Stimulated activated CD8-positive, alpha-beta memory T cell treated with anti-CD3 and anti-CD28 coated beads, Interleukin-15, amount 100 ng/mL, for 24 hours (primary cell): ENCODE measurements at places on chromosomes 7 and 10.

DNA sequence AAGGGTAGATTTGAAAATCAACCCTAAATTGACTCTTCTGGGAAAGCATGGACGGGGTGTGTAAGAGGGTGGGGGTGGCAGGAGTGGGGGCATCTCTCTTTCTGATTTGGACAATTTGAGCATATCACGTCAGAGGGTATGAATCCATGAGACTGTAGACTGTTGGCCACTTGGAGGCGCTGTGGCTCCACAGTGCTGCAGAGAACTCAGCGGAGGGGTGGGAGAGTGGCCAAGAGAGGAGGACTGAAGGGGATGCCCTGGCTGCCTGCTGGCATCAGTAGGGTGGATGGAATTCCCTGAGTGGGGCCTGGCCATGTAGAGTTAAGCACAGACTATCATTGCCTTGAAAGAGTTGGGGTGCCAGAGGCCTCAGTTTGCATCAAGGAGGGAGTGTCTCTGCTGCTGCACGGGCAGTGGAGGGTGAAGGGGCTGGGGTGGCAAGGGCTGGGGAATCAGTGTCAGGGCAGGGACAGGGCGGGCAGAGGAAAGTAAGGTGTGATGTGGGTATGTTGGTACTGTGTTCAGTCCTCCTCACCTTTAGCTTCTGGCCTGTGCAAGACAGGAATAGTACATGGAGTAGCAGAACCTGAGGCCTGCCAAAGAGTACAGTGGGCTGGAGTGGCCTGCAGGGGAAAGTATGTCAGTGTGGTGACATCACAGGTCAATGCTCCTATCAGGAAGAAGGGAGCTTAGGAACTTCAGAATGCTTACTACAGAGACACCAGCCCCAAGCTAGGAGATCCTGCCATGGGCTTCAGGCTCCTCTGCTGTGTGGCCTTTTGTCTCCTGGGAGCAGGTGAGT, 133.5 kb upstream of the PRSS58 start:
- no peak for DNase-seq

DNA sequence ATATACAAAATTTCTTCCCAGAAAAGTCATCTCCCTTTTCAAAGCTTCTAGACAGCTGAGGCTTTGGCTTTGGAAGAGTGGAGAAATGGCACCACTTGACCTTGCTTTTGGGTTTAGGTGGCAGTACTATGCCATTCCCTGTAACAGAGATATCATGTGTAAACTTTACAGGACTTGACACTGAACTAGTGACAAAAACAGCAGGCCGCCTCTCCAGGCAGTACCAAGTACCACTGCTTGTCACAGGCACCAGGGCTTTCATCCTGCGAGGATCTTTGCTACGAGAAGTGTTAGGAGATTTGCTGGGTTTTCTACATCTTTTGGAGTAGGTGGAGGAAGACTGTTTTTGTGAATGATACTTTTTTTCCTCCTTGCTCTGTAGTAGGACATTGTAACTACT, 32.6 kb upstream of the ANLN start:
- no peak for DNase-seq

- DNase-seq = no peak
Observed at GRCh38 chr7:126440542-126440941, 812.2 kb downstream of the GRM8 start.

DNA sequence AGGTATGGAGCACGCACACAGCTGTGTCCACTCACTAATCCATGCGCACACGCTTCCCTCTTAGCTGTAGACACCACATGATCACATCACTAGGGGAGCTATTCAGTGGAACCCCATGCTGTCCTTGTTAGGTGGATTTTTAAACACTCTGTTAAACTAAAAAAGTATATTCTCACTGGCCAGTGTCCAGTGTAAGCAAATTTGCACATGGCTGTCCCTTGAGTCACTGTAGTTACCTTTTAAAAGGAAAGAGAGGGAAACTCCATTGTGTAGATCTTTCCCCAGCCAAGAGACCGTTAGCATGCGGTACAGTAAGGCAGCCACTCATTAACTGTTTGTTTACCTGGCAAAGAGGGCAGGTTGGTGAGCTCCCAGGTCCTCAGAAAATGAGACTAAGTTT, 81.6 kb upstream of the INSYN2A start:
- no peak for DNase-seq

DNA sequence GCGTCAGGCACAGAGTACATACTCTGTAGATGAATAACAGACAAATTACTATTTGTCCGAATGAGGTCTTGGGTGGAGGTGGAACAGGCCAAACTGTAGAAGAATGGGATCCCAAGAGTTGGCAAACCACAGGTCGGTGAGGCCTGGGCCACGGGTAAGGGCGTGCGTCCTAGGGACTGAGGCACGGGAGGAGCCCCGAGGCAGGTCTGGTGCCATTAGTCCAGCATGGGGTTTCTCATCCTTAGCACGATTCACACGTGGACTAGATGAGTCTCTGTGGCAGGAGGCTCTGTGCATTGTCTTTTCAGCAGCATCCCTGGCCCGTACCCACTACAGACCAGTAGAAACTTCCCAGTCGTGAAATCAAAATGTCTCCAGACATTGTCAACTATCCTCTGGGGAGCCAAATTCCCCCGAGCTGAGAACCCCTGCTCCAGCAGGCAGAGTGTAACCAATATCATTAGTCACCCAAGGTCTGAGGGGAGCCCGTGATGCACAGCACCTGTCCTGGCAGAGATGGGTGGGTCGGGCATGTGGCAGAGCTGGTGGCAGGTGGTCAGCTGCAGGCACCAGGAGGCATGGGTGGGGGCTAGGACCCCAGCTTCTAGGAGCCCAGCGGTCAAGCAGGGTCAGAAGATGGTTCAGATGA, 61.3 kb downstream of the COL13A1 start:
- DNase-seq = no peak

- no peak for DNase-seq
Observed at GRCh38 chr7:2958416-2959102, 85.1 kb downstream of the CARD11 start.

DNA sequence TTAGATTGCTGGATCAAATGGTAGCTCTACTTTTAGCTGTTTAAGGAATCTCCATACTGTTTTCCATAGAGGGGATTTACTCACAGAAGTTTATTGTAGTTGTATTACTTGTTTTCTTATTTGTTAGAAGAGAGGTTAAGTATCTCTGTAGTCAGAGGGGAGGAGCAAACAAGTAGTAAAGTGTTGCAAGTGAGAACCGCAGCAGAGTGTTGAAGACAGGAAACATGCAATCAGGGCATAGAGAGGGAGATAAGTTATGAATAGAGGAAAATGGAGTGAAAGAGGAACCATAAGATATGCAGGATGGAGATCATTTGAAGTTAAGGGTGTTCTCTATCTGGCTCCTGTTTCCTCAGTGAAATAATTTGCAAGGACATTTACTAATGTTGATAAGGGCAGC, 331.4 kb upstream of the TMEM229A start:
- DNase-seq = no peak

DNA sequence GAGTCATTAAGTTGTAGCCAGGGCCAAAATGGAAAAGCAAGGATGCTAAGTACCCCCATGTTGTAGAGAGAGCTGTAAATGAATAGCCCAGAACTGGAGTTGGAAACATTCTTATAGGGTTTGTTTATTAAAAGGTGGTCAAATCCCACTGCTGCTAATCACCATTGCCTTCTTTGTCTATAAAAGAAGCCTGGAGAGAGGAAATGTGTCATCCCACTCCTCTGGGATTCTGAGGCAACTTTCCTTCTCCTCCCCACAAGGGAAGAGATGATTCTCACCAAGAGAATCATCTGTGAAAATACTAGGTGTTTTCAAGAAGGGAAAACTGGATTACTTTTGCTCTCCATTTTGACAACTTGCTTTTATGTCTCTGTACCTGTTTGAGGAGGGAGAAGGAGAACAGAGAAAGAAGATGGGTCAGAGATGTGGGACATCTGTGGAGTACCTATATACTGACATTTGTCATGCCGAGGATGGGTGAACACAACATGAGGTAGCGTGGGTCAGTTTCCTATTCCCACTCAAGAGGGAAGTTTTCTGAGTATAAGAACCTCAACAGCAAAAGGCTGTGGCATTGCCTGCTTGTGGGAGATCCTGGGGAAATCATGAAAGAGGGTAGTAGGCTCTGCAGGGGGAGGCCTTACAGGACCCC, 262.2 kb downstream of the KIF20B start:
- DNase-seq = no peak

DNA sequence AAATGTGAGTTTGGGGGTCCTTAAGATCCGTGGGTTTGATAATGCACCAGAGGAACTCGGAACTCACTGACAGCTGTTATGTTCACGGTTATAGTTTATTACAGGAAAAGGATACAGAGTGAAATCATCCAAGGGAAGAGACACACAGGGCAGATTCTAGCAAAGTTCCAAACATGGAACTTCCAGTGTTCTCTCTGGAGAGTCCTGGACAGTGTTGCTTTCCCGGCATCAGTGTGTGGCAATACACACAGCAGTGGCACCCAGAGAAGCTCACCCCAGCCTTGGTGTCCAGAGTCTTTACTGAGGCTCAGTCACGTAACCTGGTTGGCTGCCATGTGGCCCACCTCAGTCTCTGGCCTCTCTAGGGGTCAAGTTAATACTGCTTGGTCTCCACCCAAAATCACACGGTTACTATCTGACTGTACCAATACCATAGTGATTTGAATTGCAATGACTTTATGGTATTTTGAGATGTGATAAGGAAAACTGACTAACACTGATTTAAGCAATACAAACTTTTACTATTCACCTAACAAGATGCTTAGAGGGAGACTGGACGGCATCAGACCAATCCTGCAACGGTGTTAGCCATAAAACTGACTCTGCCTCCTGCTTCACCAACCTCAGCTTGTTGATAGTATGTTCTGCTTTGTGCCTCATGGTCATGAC, 8.1 kb upstream of the PRXL2A start:
- DNase-seq = no peak
